NCI-H1436 treated with DMSO at 0.1 percent for 48 hours (cell line): ENCODE measurements at places on chromosomes 4 and X.

- no peak for DNase-seq
These were observed 336.2 kb downstream of the ZNF674 start for GRCh38 chrX:46209037-46209436.

DNA sequence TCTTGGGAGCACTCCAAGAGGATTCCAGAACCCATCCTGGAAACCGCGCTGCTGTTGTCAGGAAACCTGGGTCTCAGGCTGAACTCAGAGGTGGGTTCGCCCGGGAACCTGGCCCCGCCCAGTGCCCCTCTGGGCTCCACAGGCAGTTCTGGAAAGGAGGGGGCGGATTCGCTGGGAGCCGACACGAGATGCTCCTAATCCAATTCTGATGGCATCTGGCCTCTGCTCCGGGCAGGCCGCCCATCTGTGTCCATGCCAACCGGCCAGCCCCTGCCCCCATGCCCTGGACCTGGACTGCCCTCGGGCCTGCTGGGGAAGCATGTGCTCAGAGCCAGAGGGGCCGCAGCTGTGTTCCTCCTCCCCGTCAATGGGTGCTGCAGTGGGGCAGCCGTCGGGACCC lies 21.0 kb downstream of the ATP2B3 start:
- no peak for DNase-seq

DNA sequence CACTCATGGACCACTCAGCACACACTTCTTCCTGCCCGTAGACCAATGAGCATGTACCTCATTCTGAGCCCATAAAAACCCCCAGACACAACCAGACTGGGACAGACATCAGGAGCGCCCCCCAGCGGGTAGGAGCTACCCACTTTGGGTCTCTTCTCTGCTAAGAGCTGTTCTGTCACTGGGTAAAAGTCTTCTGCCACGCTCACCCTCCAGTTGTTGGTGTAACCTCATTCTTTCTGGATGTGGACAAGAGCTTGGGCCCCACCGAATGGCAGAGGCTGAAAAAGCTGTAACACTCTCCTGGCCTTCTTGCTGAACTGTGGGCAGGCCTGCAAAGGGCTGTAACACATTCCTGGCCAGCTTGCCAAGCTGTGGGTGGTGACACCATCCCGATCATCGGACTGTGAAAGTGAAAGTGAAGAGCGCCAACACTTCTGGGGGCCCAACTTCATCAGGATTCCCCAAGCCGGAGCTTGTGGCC lies 137.6 kb downstream of the TECRL start:
- DNase-seq: no peak

- DNase-seq: no peak
These were observed 544.8 kb upstream of the ADGRL3 start for GRCh38 chr4:60655356-60655755.

- no peak for DNase-seq
These were observed 674 bp upstream of the DIAPH2 start for GRCh38 chrX:96683997-96684338.

GRCh38 chr4:108762559-108763225 lies at the start of gene ETNPPL:
TSS of gene ETNPPL (minus strand) at chr4:108763053. CDS start at chr4:108762898, 155 bp downstream.
- DNase-seq: no peak

DNA sequence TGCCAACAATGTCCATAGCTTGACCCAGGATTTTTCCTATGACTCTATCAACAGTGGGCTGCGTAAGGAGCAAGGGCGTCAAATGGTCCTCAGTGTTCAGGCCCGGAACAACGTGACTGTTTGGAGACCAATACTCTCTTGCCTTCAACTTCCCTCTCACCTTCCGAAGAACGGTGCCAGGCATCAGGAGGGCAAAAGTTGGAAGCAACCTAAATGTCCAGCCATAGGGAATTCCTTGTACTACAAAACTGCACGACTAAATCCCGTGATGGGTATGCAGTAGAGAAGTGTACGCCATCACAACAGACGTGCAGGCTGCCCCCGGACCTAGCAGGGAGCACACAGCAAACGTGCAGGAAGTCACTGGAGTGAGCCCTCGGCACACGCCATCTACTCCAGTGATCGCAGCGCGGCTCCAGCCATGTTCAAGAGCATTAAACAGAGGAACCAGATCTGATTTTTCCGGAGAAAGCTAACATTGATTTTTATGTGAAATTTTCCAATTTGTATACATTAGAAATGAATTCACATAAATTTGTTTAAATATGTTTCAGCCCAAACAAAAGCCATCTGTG lies 79.0 kb downstream of the JAKMIP1 start:
- DNase-seq: no peak

DNA sequence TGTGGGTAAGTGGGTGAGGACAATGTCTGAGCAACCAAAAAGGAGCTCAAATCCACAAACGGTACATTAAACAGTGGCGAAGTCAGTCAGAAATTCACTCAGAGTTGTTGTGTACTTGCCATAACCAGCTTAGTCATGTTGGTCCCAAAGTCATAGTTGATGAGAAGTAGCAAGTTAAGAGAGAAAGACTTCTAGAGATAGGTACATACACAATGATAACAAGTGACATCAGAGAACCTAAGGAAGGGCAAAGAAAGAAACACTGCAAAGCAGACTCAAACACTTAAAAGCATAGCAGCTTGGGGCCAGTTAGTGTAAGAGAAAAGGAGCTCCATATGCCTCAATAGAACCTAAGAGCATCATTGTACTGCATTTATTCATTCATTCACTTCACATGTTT lies 30.2 kb downstream of the DYNLT3 start:
- no peak for DNase-seq

GRCh38 chr4:138010639-138011038 lies 231.5 kb downstream of the SLC7A11 start:
- DNase-seq: no peak

DNA sequence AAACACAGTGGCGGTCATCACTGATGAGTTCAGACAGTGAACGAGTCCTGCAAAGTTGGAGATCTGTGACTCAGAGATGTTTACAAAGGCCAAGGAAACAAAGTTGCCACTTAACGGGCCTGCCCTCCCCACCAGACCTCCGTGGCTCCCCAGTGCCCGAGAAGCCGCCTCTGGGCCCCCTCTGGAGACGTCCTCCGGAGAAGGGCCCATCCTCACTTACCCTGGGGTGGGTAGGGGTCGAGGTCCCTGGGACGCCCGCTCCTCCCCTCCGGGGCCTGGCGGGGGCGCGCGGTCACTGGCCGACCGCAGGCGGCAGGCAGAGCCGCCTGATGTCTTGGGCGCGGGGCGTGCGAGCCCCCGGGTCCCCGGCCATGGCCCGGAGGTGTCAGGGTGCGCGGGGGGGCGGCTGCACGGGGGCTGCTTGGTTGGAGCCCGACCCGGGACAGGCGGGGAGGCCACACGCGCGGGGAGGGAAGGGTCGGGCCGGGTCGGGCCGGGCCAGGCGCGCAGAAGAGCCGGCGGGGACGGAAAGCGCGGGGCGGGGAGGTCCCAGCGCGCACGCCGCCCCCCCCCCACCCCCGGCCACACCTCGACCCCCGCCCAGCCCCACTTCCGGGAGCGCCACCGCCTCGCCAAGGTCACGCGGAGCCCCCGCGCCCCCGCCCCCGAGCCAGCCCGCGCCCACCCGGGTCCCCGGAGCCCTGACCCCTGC lies 529 bp downstream of the DHRSX start:
- DNase-seq: no peak

DNA sequence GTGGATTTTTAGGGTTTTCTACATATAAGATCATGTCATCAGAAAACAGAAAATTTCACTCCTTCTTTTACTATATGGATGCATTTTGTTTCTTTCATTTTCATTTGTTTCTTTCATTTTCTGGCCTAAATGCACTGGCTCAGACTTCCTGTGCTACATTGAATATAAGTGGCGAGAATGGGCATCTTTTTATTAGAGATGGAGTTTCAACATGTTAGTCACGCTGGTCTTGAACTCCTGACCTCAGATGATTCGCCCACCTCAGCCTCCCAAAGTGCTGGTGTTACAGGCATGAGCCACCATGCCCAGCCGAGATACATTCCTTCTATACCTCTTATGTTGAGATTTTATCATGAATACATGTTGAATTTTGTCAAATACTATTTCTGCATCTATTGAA lies 61.8 kb downstream of the BRWD3 start:
- no peak for DNase-seq

- no peak for DNase-seq
These were observed 567.7 kb downstream of the MAGEB5 start for GRCh38 chrX:26783512-26784225.

GRCh38 chr4:42302348-42302747 lies 94.9 kb upstream of the SHISA3 start:
- DNase-seq: no peak

- no peak for DNase-seq
These were observed 1765.8 kb downstream of the PCDH7 start for GRCh38 chr4:32485956-32486355.

GRCh38 chr4:86957215-86957614 lies 22.4 kb downstream of the AFF1 start:
- no peak for DNase-seq

DNA sequence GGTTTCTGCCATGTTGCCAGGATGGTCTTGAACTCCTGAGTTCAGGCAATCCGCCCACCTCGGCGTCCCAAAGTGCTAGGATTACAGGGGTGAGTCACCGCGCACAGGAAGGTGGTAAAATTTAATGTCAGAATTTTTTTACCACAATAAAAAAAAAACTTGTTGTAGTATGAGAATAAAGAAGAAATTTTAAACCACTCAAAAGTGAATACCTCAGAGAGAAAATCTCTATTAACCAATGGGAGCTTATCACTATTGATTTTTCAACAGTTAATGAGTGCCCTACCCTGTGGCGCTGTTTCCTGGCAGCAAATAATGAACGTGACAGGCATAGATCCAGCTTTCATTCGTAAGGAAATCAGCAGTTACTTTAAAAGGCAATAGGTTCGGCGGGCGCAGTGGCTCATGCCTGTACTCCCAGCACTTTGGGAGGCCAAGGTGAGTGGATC lies 32.7 kb upstream of the SLC25A4 start:
- DNase-seq: no peak
